Iris pigment epithelial cell (primary cell): ENCODE measurements at places on chromosomes 2 and 18.
A peak's percentile ranks its signal among the peaks of the same experiment; 100 is the strongest.

GRCh38 chr2:208183972-208184705, 5.7 kb downstream of the C2orf80 start:
- DNase-seq, result no peak

- DNase-seq, result peak; percentile 70
These were observed 127.4 kb downstream of the VAPA start for GRCh38 chr18:10041180-10041579.

GRCh38 chr2:216139884-216140283, 30.7 kb downstream of the XRCC5 start:
- DNase-seq, result peak; percentile 30

- DNase-seq, result no peak
These were observed 5.3 kb upstream of the VPS4B start for GRCh38 chr18:63427558-63427957.

DNA sequence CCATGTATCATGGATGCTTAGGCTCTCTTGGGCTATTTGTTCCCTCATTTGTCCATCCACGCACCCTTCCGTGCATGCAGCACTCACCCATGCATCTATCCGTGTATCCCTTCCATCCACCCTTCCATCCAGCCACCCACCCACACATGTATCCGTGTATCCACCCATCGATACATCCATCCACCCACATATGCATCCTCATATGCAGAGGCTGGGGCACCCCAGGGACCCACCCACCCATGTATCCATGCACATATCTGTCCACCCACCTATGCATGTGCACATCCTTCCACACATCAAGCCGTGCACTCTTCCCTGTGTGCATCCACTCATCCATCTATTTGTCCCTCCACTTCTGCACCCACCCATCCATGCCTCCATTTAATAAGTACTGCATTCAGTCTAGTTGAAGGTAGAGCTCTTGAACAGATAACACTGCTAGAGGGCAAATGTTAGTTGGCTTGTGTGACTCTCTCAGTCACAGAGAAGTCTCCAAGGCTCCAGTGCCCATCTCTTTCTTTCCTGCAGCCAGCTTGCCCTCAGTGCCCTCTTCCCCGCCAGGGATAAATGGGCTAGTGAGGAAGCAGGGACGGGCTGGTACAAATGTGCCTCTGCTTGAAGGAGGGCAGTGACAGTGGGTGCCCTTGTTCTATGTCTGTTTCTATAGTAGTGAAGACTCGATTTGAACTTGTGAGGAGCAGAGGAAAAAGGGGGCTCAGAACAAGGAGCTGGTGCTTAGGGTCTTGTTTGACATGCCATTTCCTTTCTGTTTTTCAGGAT, 61.5 kb downstream of the EMILIN2 start:
- no peak for DNase-seq

DNA sequence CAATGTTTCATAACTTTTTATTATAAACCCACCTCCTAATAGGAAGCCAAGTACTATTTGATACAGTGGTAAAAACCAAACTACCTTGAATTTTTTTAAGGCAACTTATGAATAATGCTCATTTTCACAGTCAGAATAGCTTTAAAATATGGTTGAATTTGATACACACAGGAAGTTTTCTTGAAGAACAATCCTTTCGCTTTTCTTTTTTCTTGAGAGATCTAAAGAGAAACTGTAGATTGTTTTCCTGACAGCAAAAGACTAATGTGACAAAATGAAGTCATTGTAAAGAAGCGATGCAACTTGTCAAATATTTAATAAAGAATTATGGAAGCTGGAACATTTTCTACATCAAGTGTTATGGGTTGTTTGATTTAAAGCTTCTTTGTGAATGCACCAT, 227.7 kb downstream of the ALPK2 start:
- DNase-seq, result no peak

DNA sequence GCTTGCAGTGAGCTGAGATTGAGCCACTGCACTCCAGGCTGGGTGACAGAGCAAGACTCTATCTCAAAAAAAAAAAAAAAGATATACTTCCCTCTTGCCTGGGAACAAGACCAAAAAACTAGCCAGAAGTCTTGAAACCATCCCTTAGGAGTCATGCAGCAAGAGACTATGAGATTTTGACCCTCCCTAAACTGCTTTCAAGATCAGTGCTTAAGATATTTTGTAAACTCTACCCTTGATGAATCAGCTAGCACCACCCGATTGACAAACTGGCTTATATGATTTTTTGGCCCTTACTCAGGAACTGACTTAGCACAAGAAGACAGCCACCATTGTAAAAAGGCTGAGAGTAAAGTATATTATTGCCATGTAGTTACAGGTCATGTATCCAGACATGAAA, 3.8 kb downstream of the SULT1C3 start:
- peak; percentile 57 for DNase-seq

- DNase-seq, result no peak
These were observed 495.6 kb downstream of the TMX3 start for GRCh38 chr18:68219274-68219673.

DNA sequence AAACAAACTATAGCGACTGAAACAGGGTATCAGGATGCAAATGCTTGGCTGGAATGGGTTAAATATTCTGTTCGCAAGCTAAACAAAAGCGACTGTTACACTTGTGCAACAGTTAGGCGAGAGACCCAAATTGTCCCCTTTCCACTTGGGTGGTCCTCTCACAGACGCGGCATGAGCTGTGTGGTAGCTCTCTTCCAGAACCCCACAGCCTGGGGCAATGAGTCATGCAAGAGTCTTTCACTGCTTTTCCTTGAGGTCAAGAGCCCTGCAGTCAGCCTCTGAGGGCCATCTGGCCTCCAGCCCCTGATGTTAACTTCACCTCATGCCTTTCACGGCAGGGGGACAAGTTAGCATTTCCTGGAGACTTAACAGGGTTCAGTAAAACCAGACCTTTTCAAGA, 25.7 kb downstream of the SULT1C4 start:
- peak; percentile 74 for DNase-seq

DNA sequence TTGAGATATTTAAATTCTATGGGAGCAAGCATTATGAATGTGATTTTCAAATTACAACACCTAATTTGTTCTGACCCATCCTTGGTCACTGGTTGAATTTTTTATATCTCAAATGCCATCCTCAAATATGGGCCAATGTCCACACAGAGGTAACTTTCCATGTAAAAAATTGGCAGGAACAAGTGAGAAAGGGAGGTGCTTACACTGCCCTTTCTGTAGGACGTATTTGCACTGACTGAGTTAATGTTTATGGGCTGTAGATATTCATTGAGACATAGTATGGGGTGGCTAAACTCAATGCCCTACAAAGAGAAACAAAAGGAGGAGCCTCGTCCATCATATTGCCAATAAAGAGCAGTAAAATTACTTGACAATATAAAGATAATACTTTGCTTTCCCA, 259.3 kb downstream of the NRXN1 start:
- no peak for DNase-seq

DNA sequence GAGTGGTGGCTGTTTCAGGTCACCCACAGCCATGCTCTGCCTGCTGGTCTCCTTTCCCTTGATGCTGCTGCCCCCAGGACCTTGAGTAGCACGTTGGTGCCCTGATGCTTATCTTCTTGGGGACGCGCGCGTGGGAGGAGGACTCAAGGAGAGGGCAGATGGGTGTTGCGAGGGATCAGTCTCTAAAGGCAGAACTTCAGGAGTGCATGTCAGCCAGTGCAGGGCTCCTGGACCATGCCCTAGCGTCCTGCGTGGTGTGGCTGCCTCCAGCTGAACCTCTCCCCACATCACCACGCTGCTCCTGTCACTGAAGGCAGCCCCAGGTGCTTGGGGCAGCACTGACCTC, 62.5 kb upstream of the GLI2 start:
- DNase-seq, result no peak

- DNase-seq, result no peak
These were observed 77.7 kb downstream of the SH3RF3 start for GRCh38 chr2:109206569-109207146.

- peak; percentile 85 for DNase-seq
These were observed 60.0 kb downstream of the ZEB2 start for GRCh38 chr2:144459937-144460336.
